ENCODE measurements at places on chromosomes 6 and 20. TPM values are rescaled to one million over a fixed set of nuclear protein-coding genes. Genes with fewer than 3 reads are reported as not detected.
A peak's percentile ranks its signal among the peaks of the same experiment; 100 is the strongest.

Gene CD83
- total RNA-seq: 15.7 TPM

Gene KCNK5
- 10.7 TPM for total RNA-seq

GRCh38 chr6:71512256-71512655 is 223.6 kb downstream of the OGFRL1 start:
- H3K36me3 ChIP-seq: no peaks in the 10 kb centered on the region
- no peak overlapping the region for H3K4me3 ChIP-seq
- DNase-seq: no peak

GRCh38 chr6:128763599-128764300 is 119.2 kb upstream of the LAMA2 start:
- no peak overlapping the region for H3K27ac ChIP-seq
- no peak for DNase-seq
- H3K27me3 ChIP-seq: no peaks in the 10 kb centered on the region

Gene VNN1
- total RNA-seq: 28.7 TPM

GRCh38 chr20:51886891-51887608 is 84.7 kb upstream of the SALL4 start:
- H3K36me3 ChIP-seq: no peaks in the 10 kb centered on the region
- no peaks in the 10 kb centered on the region for H3K27me3 ChIP-seq
- H3K4me3 ChIP-seq: no peak overlapping the region
- no peak overlapping the region for H3K27ac ChIP-seq
- H3K4me1 ChIP-seq: no peaks in the 10 kb centered on the region
- no peak for DNase-seq

DNA sequence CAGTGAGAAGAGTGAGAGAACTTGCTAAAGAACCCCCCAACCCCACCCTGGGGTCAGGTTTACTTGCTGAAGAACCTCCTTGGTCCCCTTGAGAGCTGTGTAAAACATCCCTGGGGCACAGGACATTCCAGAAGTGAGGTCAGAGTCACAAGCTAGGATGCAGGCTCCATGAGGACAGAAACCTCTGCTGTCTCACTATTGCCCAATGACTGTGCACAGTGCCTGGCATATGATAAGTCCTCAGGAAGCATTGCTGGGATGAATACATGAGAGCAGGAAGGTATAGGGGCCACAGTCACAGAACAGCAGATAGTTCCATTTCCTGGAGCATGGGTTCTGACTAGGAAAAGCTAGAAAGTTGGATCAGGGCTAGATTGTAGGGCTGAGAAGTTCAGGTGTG is 18.4 kb downstream of the NT5E start:
- H3K27ac ChIP-seq: no peak overlapping the region
- no peaks in the 10 kb centered on the region for H3K4me1 ChIP-seq
- no peaks in the 10 kb centered on the region for H3K27me3 ChIP-seq
- H3K36me3 ChIP-seq: no peaks in the 10 kb centered on the region

- no peaks in the 10 kb centered on the region for H3K4me1 ChIP-seq
- no peak overlapping the region for H3K27ac ChIP-seq
- no peaks in the 10 kb centered on the region for H3K27me3 ChIP-seq
These were observed 36.8 kb upstream of the CDKAL1 start for GRCh38 chr6:20497216-20498040.

Gene EDN3
- total RNA-seq: 73.5 TPM

DNA sequence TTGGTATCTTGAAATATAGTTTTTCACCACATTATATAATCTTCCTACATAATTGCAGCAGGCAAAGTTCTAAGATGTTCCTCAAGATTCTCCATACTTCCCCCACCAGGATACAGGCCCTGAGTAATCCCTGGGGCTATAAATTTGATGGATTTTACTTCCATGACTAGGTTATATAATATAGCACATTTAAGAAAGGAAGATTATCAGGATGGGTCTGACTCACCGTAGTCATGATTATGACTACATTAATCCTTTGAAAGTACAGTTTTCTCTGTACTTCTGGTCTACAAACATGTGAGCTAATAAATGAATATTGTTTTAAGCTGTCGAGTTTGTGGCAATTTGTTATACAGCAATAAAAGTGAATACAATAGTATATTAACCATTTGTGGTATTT is 122.5 kb downstream of the MACROD2 start:
- no peaks in the 10 kb centered on the region for H3K36me3 ChIP-seq
- H3K27ac ChIP-seq: no peak overlapping the region
- no peak for DNase-seq
- no peaks in the 10 kb centered on the region for H3K27me3 ChIP-seq
- H3K4me1 ChIP-seq: no peaks in the 10 kb centered on the region
- H3K4me3 ChIP-seq: no peak overlapping the region

- H3K4me3 ChIP-seq: no peak overlapping the region
- no peak overlapping the region for H3K27ac ChIP-seq
- DNase-seq: no peak
- no peaks in the 10 kb centered on the region for H3K36me3 ChIP-seq
- peaks cover 59% of the 10 kb centered on the region for H3K27me3 ChIP-seq
- peaks cover 44% of the 10 kb centered on the region for H3K4me1 ChIP-seq
These were observed 3.6 kb downstream of the FOXC1 start for GRCh38 chr6:1613346-1613687.

- no peak overlapping the region for H3K4me3 ChIP-seq
- no peaks in the 10 kb centered on the region for H3K27me3 ChIP-seq
- no peaks in the 10 kb centered on the region for H3K36me3 ChIP-seq
- H3K27ac ChIP-seq: no peak overlapping the region
- no peak for DNase-seq
These were observed 3.6 kb downstream of the TBCC start for GRCh38 chr6:42742116-42742894.

- peak overlapping the region; percentile 47 for H3K27ac ChIP-seq
- no peak for DNase-seq
- H3K4me1 ChIP-seq: no peaks in the 10 kb centered on the region
- H3K36me3 ChIP-seq: no peaks in the 10 kb centered on the region
- no peak overlapping the region for H3K4me3 ChIP-seq
- H3K27me3 ChIP-seq: no peaks in the 10 kb centered on the region
These were observed 610.1 kb upstream of the ARID1B start for GRCh38 chr6:156167016-156167624.

DNA sequence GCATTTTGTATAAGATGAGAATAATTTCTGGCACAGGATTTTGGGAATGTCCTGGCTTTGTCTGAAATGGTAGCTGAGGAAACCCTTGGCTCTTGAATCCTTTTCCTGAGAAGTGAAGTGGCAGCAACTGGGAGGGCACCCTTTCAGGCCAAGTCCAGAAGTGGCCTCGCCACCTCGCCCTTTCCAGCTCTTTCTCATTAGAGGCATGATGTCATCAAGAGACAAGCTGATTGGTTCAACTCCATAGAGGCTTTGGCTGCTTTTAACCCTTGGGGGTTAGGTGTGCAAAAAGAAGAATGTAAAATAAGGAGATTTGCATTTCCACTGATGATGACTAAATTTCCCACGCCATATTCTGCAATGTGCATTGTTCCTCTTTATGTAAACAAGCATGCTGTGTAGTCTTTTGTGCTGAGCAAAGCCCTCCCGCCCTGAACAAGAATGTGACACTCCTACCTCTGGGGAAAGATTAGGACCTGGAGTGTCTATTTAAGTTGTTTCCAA is 116.5 kb downstream of the TCP11 start:
- peak overlapping the region; percentile 69 for H3K27ac ChIP-seq
- DNase-seq: peak; percentile 66
- H3K4me3 ChIP-seq: no peak overlapping the region
- no peaks in the 10 kb centered on the region for H3K36me3 ChIP-seq

DNA sequence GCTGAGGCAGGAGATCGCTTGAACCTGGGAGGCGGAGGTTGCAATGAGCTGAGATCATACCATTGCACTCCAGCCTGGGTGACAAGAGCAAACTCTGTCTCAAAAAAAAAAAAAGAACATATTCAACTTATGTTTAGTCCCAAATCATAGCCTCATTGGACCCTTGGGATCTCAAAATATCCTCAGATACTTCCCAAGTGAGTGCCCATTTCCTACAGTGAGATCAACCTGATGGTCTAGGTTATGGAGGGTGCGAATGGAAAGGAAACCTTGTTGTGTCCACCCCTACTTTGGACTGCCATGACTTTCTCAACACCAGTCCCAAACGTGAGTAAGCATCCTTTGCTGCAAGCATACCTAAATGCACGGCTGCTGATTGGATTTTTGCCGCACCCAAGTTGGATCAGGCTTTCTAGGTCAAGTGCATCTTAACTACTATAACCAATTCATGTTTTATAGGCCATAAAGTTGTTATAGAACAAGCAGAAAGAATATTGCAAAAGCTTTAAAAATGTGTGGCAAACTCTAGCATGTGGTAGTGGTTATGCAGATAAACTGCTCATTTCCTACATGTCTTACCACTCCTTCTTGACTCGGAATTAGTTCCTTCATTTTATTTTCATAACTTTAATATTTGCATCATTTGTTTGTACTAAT is 131.2 kb downstream of the PLEKHG1 start:
- H3K27ac ChIP-seq: no peak overlapping the region
- DNase-seq: no peak
- H3K4me3 ChIP-seq: no peak overlapping the region
- H3K27me3 ChIP-seq: no peaks in the 10 kb centered on the region
- H3K4me1 ChIP-seq: no peaks in the 10 kb centered on the region
- H3K36me3 ChIP-seq: no peaks in the 10 kb centered on the region

GRCh38 chr6:3747100-3747737 is 4.3 kb downstream of the PXDC1 start:
- H3K27ac ChIP-seq: no peak overlapping the region
- peaks cover 44% of the 10 kb centered on the region for H3K4me1 ChIP-seq
- DNase-seq: peak; percentile 40
- no peak overlapping the region for H3K4me3 ChIP-seq
- H3K36me3 ChIP-seq: no peaks in the 10 kb centered on the region
- H3K27me3 ChIP-seq: no peaks in the 10 kb centered on the region

DNA sequence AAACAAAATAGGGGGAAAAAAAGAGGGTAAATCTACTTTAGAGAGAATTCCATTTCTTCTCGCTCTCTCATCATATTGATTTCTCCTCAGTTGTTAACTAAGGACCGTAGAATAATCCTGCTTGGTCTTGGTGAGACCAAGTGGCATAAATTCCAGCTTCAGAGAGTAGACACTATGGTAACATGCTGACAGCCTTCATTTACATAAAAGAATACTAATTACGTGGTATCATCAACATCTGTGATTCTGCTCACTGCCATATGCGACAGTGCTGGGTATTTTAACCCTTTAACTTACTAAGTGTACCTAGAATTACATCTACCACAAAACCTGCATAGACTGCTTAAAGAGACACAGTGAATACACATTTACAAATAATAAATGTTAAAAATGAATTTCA is 27.1 kb downstream of the TOMM6 start:
- H3K27me3 ChIP-seq: no peaks in the 10 kb centered on the region
- no peak overlapping the region for H3K27ac ChIP-seq
- no peak overlapping the region for H3K4me3 ChIP-seq
- H3K4me1 ChIP-seq: no peaks in the 10 kb centered on the region

Gene EDN1
- 19.0 TPM for total RNA-seq

Gene NHSL1
- total RNA-seq: 48.7 TPM

DNA sequence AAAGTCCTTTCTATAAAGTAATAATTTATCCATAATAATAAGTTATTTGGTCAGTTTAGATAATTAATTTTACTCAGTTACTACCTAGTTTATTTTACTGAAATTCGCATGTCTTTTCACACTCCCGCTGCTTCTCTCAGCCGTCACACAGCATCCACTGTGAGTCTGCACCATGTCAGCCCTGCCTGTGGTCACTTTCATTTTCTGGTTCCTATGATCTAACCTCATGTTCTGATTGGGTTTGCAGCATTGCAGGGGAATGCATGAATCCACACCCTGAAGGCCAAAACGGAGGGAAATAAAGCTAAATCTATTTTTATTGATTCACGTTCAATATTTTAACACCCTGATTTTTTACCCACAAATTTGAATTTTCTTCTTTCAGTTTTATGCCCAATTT is 47.4 kb downstream of the PDE10A start:
- DNase-seq: no peak
- no peaks in the 10 kb centered on the region for H3K36me3 ChIP-seq
- no peak overlapping the region for H3K27ac ChIP-seq
- no peaks in the 10 kb centered on the region for H3K27me3 ChIP-seq
- H3K4me1 ChIP-seq: no peaks in the 10 kb centered on the region

Gene SCUBE3
- total RNA-seq: not detected

GRCh38 chr6:56348578-56348977 is 101.2 kb upstream of the COL21A1 start:
- no peaks in the 10 kb centered on the region for H3K36me3 ChIP-seq
- H3K27ac ChIP-seq: no peak overlapping the region
- no peaks in the 10 kb centered on the region for H3K27me3 ChIP-seq
- no peaks in the 10 kb centered on the region for H3K4me1 ChIP-seq

DNA sequence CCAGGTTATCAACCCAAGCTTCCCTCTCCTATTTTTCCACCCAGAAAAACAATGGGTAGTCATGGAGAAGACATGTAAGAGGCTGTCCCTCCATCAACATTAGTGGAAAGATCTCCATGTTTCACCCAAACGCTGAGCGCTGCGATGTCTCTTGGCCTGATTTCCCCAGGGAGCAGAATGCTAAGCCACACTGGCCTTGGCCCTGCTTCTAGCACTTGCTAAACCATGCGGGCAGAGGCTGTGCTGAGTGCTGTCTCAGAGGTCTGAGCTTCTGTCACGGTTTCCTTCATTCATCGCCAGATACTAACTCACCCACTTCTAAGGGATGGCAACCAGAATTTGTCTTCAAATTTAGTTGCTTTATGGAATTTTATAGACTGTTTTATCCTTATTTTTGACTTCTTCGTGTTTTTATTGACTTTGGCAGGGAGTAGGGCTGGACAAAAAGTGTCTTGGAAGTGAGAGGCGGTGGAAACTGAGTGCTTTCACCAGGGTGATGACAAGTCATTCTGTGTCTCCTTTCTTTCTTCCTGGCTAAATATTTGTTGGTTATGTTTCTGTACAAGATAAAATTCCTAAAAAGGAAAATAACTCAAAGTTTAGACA is 181.4 kb upstream of the UST start:
- no peak for DNase-seq
- no peak overlapping the region for H3K27ac ChIP-seq
- no peak overlapping the region for H3K4me3 ChIP-seq
- H3K4me1 ChIP-seq: no peaks in the 10 kb centered on the region
- H3K27me3 ChIP-seq: no peaks in the 10 kb centered on the region

DNA sequence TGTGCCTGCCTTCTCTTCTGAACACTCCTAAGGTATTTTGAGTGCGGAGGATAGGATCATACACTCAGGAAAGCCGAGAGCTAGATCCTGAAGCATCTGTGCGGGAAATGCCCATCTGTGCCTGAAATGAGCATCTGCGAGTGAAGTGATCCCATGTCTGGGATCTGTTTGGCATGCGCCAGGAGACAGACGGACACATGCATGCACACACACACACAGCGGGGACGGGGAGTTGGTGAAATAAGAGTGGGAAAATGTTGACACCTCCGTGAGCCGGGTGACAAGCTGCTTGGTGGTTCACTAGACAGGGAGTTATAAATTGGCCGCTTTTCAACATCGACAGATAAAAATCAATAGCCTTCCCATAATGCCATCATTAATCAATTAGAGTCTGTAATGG is 13.8 kb downstream of the SYNJ2 start:
- H3K27me3 ChIP-seq: no peaks in the 10 kb centered on the region
- H3K27ac ChIP-seq: no peak overlapping the region
- no peaks in the 10 kb centered on the region for H3K36me3 ChIP-seq
- DNase-seq: no peak
- no peak overlapping the region for H3K4me3 ChIP-seq

Gene SIRPD
- total RNA-seq: not detected

Gene GJA10
- total RNA-seq: not detected

GRCh38 chr6:11364971-11365397 is 132.5 kb upstream of the NEDD9 start:
- peaks cover 4% of the 10 kb centered on the region for H3K4me1 ChIP-seq
- no peak overlapping the region for H3K4me3 ChIP-seq
- no peaks in the 10 kb centered on the region for H3K27me3 ChIP-seq

Gene KCNG1
- 17.7 TPM for total RNA-seq
